HAP-1 (cell line): ENCODE measurements at places on chromosomes 4 and X.

DNA sequence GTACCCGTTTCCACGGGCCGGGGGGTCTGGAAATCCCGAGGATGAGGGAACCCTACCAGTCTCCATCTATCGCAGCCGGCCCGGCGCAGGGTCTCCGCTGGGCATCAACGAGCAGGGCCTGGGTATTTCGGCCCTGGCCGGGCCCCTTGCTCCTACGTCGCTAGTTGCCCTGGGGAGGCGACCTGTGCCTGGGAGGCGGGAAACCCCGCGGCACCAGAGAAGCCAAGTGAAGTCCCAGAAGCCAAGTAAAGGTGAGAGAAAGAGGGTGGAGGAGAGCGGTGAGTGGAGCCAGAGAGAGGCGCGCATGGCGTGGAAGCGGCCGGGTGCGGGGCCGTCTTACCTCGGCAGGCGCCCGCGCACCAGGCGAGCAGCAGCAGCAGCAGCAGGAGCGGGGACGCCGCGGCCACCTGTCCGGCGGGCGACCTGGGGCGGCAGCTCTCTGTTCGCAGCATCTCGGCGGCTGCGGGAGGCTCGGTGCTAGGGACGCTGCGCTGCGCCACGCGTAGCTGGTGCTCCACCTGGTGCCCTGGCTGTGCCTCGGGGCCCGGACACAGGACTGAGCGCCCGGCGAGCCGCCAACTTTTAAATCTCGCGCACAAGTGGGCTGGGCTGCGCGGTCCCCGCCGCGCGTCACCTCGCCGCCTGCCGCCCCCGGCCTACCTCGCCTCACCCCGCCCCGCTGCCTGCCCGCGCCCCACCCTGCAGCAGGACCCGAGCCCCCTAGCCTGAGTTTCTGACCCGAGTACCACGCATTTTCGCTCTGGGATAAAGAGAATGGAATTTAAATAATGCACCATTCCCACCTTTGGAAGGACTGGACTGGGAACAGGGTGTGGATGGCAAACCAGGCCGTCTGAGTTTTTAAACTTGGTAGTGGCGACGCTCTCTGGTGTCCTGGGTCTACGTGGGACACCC, at the start of gene NMU:
Gene NMU, minus strand, starts transcription at position 558 of the 915 bp plus-strand sequence. Its CDS starts 106 bp downstream, at position 452.
- DNase-seq: peak; percentile 84

- DNase-seq: no peak
These were observed 4.7 kb downstream of the THAP9 start for GRCh38 chr4:82905205-82905604.

GRCh38 chr4:113212613-113213012, 163.2 kb downstream of the ANK2 start:
- DNase-seq: peak; percentile 24

GRCh38 chr4:65046192-65047133, 623.8 kb downstream of the EPHA5 start:
- peak; percentile 63 for DNase-seq

GRCh38 chr4:158796370-158797140, 27.7 kb downstream of the FNIP2 start:
- DNase-seq: no peak

DNA sequence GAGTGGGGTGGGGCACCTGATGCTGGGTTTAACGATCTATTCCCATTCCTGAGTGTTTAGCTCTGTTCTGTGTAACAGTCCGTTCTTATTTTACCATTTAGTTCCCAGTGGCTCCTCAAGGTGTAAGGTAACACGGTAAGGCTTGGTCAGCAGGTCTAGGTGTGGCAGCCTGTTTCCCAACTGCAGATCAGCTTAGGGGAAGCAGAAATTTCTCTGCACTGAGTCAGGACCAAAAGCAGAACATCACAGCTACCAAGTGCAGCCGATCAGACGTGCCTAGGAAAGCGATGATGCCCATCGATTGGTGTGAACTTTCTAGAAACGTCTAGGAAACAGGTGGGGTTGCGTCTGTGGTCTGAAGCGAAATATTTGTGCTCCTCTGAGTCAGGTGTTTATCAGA, 240.1 kb downstream of the STIM2 start:
- DNase-seq: no peak

- DNase-seq: no peak
These were observed 585.6 kb downstream of the IL1RAPL1 start for GRCh38 chrX:29172880-29173279.

DNA sequence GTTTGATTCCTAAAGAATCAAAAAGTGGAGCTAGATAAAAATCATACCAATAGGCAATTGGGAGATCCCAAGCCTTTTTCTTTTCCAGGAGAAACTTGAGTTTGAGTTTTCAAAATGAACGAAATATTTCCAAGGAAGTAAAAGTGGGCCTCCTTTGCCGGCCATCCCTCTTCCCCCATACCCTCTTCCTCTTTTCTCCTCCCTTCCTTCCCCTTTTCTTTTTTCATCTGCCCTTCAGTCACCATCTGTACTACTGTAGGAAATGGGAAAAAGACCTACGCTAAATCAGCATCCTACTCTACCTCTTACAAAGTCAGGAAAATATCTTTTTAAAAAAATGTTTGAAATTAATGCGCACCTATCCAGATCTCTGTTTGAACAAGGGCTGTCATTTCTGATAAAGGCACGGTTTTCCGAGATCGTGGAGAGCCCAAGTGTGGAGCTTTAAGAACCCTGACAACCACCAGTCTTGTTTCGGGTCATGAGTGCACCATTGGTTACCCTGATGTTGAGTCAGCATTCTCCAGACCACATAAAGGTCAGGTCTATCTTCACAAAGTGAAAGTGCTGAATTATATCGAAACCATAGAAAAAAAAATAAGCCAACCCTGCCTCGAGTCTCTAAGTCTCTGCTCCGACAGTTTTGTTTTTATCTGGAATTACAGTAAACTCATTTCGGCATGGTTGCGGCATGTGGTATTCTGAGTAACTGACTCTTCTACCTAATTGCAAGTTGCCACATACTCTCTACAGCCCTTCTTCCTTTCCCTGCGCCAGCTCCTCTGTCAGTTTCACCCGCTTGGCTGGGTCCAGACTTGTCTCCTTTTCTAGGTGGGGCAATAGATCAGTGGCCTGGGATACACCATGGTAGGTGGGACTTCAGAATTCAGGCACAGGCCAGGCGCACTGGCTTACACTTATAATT, 140.2 kb upstream of the KLF3 start:
- no peak for DNase-seq

GRCh38 chrX:147962476-147962875, 18.7 kb upstream of the FMR1NB start:
- DNase-seq: no peak

DNA sequence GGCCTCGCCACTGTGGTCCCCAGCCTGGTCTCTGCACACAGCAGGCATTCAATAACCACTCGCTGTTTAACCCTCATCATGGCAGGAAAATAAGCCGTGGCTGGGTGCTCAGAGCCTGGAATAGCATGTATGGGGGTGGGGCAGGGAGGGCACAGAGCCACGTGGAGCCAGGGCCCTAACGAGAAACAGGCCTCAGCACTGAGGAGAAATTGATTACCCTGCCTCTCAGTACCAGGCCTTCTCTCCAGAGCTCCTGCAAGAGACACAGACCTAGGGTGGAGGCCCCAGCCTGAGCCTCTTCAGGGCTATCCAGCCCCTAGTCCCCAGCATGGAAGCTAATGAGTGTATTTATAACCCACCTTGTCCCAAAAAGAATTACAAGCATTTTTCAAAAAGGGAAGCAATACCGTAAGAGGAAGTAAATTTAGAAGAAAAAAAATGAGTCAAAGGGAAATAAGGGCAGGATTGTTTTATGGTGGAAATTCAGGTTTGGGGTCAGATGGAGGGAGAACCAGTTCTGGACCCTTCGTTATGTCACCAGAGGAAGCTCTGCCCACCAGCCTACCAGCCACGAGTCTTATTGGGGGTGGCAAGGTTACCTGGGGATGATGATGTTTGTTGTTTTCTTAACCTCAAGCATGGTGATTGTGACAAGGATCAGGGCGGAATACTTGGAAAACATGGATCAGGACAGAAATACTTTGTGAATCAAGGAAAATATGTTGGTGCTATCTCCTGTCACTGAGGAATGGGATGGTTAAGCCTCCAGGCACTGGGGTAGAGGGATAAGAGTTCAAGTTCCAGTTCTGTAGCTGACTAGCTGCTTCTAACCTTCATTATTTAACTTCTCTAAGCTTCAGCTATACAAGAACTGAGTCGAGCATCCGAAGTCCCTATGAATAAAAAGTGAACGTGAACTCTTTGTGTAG, 101.9 kb upstream of the RBPJ start:
- no peak for DNase-seq

GRCh38 chrX:132094164-132094563, 33.7 kb downstream of the FRMD7 start:
- no peak for DNase-seq

GRCh38 chrX:51893931-51894696, 691 bp downstream of the MAGED1 start:
- peak; percentile 61 for DNase-seq

DNA sequence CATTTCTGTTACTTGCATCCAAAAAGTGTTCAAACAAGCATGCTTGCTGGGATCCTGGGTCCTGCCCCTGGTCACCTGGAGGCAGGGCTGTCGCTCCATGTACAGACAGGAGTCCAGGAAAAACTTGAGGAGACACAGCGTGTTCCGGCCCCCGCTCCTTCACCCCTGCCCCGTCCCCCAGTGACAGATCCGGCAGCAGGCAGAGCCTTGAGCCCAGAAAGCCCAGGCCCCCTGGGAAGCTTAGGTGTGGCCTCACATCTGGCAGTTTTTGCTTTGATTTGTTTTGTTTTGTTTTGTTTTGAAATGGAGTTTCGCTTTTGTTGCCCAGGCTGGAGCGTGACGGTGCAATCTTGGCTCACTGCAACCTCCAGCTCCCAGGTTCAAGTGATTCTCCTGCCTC, 67.0 kb downstream of the TRMT44 start:
- DNase-seq: no peak

- DNase-seq: no peak
These were observed 417.8 kb upstream of the INTU start for GRCh38 chr4:127214931-127215330.

DNA sequence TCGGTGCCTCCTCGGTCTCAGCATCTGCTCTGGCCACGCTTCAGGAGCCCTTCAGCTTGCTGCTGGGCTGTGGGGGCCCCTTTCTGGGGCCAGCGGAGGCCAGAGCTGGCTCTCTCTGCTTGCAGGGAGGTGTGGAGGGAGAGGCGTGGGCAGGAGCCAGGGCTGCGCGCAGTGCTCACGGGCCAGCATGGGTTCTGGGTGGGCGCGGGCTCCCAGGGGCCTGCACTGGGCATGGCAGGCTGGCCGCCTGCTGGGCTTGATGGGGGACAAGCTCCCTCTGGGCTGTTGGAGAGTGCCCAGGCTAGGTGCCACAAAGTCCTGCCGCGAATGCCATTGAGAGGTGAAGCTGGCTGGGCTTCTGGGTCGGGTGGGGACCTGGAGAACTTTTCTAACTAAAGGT, 57.3 kb upstream of the AGA start:
- no peak for DNase-seq

DNA sequence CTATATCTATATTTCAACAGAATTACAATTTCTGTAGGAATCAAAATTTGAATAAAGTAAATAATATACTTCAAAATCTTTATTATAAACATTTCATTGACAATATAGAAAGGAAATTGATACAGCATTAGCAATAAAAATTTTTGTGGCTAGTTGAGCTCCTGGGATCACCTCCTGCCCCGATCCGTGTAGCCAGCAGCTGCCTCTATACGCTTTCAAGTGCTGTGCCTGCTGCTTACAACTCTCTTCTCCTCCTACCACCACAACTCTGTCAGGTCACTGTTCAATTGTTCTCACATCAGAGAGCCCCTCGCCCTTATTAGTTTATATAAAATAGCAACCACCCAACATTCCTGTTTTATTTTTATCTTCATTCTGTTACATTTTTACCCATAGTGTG, 27.6 kb downstream of the INPP4B start:
- DNase-seq: no peak

DNA sequence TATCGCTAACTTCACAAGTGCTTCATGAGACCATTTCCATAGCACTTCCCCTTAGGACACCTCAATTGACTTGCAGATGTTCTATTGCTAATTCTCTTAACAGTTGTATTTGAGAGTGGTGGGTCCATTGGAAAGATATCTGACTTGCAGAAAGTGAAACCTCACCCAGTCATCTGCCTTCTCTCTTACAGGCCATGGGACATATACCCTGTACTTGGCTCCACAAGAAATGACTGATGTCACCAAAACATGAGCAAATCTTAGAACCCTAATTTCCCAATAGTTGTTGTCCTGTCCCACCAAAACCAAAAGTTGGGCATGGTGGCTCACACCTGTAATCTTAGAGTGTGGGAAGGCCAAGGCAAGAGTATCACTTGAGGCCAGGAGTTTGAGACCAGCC, 101.9 kb upstream of the MAML3 start:
- no peak for DNase-seq

- DNase-seq: no peak
These were observed 192.7 kb downstream of the ZNF330 start for GRCh38 chr4:141413366-141413765.

- DNase-seq: no peak
These were observed 611.3 kb upstream of the CPXCR1 start for GRCh38 chrX:88135735-88136134.

GRCh38 chrX:39678914-39679313, 418.8 kb downstream of the BCOR start:
- no peak for DNase-seq

DNA sequence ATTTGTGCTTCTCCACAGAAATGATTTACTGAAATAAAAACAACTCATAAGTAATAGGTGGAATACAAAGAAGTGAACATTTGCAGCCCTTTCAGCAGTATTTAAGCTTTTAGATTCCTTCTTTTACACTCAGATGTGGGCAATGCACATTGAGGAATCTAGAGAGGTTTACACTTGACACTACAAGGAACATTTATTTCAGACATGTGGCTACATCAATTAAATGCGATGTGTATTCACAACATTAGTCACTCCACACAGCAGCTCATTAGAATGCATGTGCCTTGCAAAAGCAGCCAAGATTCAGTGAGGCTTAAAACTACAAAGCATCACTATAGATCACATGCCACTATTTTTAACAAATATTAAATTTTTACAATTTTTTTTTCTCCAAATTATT, 480.7 kb downstream of the INPP4B start:
- DNase-seq: no peak

DNA sequence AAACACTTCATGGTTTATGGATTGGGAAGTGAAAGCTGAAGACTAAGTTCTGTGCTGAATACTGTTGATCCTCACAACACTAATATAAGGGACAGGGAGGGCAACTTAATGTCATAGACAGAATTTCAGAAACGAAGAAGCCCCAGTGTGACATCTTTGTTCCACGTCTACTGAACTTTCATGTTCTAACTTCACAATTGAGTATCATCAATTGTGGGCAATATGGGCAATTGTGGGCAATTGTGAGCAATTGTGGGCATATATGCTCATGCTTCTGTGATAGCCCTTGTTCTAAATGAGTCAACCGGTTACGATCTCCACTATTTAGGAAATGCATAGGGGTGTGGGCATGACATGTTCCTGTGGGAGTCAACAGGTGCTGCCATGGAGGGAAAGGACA, 33.7 kb downstream of the CYBB start:
- no peak for DNase-seq

GRCh38 chr4:26827798-26828197, 32.8 kb upstream of the STIM2 start:
- no peak for DNase-seq

DNA sequence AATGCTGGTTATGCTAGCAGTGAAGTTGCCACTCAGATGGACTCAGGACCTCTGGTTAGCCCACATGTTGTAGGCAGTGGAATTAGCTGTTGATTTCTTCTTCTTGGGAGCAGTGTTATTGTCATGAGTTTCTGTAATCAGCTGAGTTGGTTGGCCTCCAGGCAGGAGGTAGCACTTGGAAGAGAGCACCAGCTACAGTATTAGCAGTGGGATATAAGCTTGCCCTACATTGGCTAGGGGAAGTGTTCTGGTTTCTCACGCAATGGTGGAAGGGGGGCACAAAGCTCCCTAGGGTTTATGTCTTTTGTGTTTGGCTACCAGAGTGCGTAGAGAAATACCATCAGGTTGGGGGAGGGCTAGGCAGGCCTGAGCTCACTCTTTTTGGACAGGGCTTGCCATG, 34.0 kb upstream of the UCP1 start:
- DNase-seq: no peak
